Type B pancreatic cell (in vitro differentiated cells): ENCODE measurements at places on chromosomes 12 and 14. TPM values are rescaled to one million over a fixed set of nuclear protein-coding genes. Genes with fewer than 3 reads are reported as not detected.

GRCh38 chr12:108297424-108297823, 41.7 kb downstream of the CMKLR1 start:
- H3K4me1 ChIP-seq: peaks cover 20% of the 10 kb centered on the region
- no peak for DNase-seq
- no peak overlapping the region for H3K27ac ChIP-seq
- H3K36me3 ChIP-seq: no peaks in the 10 kb centered on the region

DNA sequence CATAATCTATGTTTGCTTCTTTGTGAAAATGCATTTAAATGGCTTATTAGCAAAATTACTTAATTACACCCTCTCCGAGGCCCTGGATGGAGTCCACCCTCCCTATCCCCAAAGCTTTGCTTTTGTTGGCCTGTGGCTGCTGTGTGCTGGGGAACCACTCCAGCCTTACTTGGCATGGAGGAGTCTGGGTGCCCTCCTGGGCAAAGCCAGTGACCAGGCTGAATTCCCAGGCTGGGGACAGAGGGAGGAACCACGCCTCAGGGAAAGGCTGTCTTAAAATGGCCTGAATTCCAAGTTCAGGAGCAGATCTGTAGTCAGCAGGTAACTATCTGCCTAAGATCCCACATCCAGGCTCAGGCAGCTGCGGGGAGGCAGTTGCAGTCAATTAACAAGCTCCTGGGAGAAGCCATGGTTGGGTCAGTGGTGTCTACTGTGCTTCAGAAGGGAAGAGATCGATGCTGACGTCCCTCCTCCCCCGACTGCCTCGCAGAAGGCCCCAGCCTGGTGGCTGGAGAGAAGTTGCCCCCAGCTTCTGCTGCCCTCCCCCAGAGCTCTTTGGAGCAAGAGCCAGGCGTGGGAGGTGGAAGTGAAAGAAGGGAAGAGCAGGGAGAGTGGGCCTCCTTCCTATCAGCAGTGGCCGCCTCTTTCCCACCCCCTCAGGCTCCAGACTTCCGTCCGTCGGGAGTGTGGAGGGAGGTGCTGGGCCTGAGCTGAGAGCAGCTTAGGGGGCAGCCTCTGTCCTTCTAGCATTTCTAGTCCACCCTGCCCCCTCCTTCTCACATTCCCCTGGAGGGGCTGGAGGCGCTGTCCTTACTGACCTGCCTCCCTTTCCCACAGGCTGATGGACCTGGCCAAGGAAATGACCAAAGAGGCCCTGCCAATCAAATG, 11.3 kb downstream of the VASH1 start:
- H3K36me3 ChIP-seq: no peaks in the 10 kb centered on the region
- peak overlapping the region; percentile 11 for H3K4me3 ChIP-seq
- DNase-seq: peak; percentile 64
- H3K27me3 ChIP-seq: no peaks in the 10 kb centered on the region

The BCL11B gene
- total RNA-seq: 11.4 and 32.0 TPM in 2 replicates

The CLEC2A gene
- total RNA-seq: not detected in 2 replicates

The SELPLG gene
- 0.31 and 0.48 TPM in 2 replicates for total RNA-seq
